Prostate gland (tissue), 2 donors: ENCODE measurements at places on chromosomes 4 and X. TPM values are rescaled to one million over a fixed set of nuclear protein-coding genes. Genes with fewer than 3 reads are reported as not detected.

Gene DMRTC1
- 0.40 TPM for total RNA-seq

Gene PASD1
- total RNA-seq, result not detected

Gene NLGN4X
- total RNA-seq, result 13.2 TPM

Gene AWAT2
- total RNA-seq, result not detected

Gene HGFAC
- total RNA-seq, result 1.9 TPM

Gene GATA1
- not detected for total RNA-seq

Gene PRKX
- 30.5 TPM for total RNA-seq

Gene ARR3
- not detected for total RNA-seq

Gene ESX1
- total RNA-seq, result 31.9 TPM

Gene DUSP21
- total RNA-seq, result not detected

Gene PRR32
- total RNA-seq, result not detected

Gene NAP1L5
- total RNA-seq, result 7.7 TPM

Gene PFKFB1
- 1.0 TPM for total RNA-seq

Gene NPY2R
- total RNA-seq, result 2.6 TPM

Gene TMSB15A
- 15.7 TPM for total RNA-seq

Gene ZCCHC4
- total RNA-seq, result 17.1 TPM

Gene CPE
- 885 TPM for total RNA-seq

Gene MAGEE1
- 5.4 TPM for total RNA-seq

Gene DRP2
- 0.68 TPM for total RNA-seq

Gene UNC5C
- total RNA-seq, result 1.8 TPM

Gene EDA
- 10.1 TPM for total RNA-seq

Gene C4orf51
- not detected for total RNA-seq

Gene NMU
- not detected for total RNA-seq

Gene BTK
- total RNA-seq, result 2.4 TPM

Gene RPS6KA6
- 5.3 TPM for total RNA-seq

Gene MSANTD1
- total RNA-seq, result 1.2 TPM

Gene ART3
- 24.8 TPM for total RNA-seq

Gene FHDC1
- total RNA-seq, result 11.0 TPM

Gene ASIC5
- total RNA-seq, result not detected

Gene BEX4
- 116 TPM for total RNA-seq

Gene TLR2
- total RNA-seq, result 5.5 TPM

Gene STOX2
- total RNA-seq, result 14.9 TPM

Gene IGBP1
- 54.9 TPM for total RNA-seq

Gene NEUROG2
- total RNA-seq, result not detected

Gene TEX13C
- total RNA-seq, result not detected

Gene OTC
- total RNA-seq, result 0.34 TPM

Gene GPRASP2
- total RNA-seq, result 15.8 TPM

Gene TEC
- 0.96 TPM for total RNA-seq
